ENCODE measurements at places on chromosomes 1 and 21. TPM values are rescaled to one million over a fixed set of nuclear protein-coding genes. Genes with fewer than 3 reads are reported as not detected.

Gene OR2T29
- total RNA-seq: not detected

Gene PRRX1
- total RNA-seq: 0.45 TPM

Gene DPYD
- total RNA-seq: 16.2 TPM

Gene ANKRD34A
- total RNA-seq: 2.6 TPM

Gene TSPAN2
- 6.7 TPM for total RNA-seq

Gene UBL4B
- not detected for total RNA-seq

Gene DMRTB1
- not detected for total RNA-seq

Gene FAM131C
- not detected for total RNA-seq

Gene THEMIS2
- 17.6 TPM for total RNA-seq

- no peak for DNase-seq
- no peak overlapping the region for H3K27ac ChIP-seq
- peaks cover 6% of the 10 kb centered on the region for H3K4me1 ChIP-seq
Observed at GRCh38 chr1:218377143-218377660, 32.1 kb downstream of the TGFB2 start.

GRCh38 chr1:16965486-16966067 lies 14.8 kb downstream of the MFAP2 start:
- peaks cover 39% of the 10 kb centered on the region for H3K36me3 ChIP-seq
- H3K27ac ChIP-seq: no peak overlapping the region
- no peak overlapping the region for H3K4me3 ChIP-seq
- H3K27me3 ChIP-seq: no peaks in the 10 kb centered on the region
- peaks cover 23% of the 10 kb centered on the region for H3K4me1 ChIP-seq

GRCh38 chr1:109598655-109599054 lies 20.8 kb downstream of the GNAT2 start:
- H3K27me3 ChIP-seq: no peaks in the 10 kb centered on the region
- no peaks in the 10 kb centered on the region for H3K36me3 ChIP-seq
- H3K4me3 ChIP-seq: no peak overlapping the region
- no peak overlapping the region for H3K27ac ChIP-seq

- H3K27ac ChIP-seq: no peak overlapping the region
- no peak for DNase-seq
- no peak overlapping the region for H3K4me3 ChIP-seq
- no peaks in the 10 kb centered on the region for H3K36me3 ChIP-seq
- H3K27me3 ChIP-seq: no peaks in the 10 kb centered on the region
- H3K4me1 ChIP-seq: no peaks in the 10 kb centered on the region
Observed at GRCh38 chr1:180593382-180593781, 34.6 kb downstream of the OVAAL start.

DNA sequence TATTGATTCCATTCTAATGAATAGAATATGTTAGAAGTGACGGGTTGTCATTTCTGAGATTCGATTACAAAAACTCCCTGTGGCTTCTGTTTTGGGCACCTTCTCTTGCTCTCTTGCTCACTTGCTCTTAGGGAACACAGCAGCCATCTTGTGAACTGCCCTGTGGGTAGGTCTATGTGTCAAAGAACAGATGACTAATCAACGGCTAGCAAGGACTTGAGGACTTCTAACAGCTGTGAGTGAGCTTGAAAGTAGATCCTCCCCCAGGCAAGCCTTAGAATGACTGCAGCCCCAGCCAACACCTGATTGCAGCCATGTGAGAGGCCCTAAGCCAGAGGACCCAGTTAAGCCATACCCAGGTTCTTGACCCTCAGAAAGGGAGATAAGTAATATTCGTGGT lies 49.3 kb downstream of the AZIN2 start:
- H3K27me3 ChIP-seq: no peaks in the 10 kb centered on the region
- H3K36me3 ChIP-seq: peaks cover 13% of the 10 kb centered on the region
- H3K27ac ChIP-seq: no peak overlapping the region
- H3K4me3 ChIP-seq: no peak overlapping the region

- H3K27me3 ChIP-seq: no peaks in the 10 kb centered on the region
- H3K4me3 ChIP-seq: no peak overlapping the region
- no peaks in the 10 kb centered on the region for H3K36me3 ChIP-seq
- no peaks in the 10 kb centered on the region for H3K4me1 ChIP-seq
Observed at GRCh38 chr1:78825561-78825960, 175.9 kb downstream of the IFI44 start.

DNA sequence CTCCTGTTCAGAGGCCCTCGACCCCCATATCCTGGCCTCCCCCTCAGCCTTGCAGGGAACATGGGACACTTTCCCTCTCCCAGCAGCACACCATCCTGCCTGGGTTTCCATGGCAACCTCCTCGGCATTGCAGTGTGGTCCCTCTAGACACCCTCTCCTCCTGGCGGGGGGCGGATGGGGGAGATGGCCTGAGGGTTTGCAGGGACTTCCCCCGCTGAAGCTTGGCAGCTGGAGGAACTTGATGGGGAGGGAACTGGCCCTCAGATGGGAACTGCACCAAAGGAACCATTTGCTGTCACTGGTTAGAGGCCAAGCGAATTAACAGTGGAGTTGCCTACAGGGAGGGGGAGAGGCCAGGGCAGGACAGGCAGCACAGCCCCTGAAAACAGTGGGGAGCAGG lies 28.7 kb downstream of the RIMS3 start:
- H3K27me3 ChIP-seq: no peaks in the 10 kb centered on the region
- no peaks in the 10 kb centered on the region for H3K36me3 ChIP-seq
- peaks cover 12% of the 10 kb centered on the region for H3K4me1 ChIP-seq

DNA sequence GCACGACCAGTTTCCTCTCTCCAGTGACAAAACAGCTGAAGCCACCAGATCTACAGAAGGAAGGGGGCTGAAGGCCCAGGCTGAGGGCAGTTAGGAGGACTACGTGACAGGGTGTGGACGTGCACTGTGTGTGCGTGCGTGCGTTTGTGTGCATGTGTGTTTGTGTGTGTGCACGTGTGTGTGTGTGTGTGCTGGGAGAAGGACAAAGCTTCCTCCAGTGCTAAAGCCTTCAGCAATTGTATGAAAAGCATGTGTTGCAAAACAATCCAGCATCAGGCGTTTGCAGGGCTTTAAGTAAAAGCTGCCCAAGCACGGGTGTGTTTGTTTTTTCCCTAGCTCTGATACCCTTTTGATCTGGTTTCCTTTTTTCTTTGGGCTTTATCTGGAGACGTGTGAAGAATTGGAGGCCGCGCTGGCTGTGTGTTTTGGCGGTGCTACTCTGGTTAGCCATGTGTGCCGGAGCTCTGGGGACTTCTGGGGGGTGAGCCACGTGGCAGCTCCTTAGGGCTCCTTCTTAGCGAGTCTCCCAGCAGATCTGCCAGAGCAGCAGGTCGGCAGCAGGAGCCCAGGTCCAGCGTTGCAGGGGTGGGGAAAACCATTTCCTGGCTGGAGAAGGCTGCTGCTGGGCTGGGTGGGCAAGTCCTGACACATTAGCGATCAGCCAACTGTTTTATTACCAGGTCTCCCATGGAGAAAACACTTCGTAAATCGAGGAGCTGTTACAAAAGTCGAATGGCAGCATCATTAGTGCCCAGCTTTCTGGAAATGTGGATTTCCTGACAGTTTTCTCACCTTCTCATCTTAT lies 73.4 kb downstream of the UCK2 start:
- H3K36me3 ChIP-seq: peaks cover 39% of the 10 kb centered on the region
- DNase-seq: peak; percentile 83
- peaks cover 42% of the 10 kb centered on the region for H3K4me1 ChIP-seq
- peak overlapping the region; percentile 67 for H3K27ac ChIP-seq
- H3K4me3 ChIP-seq: no peak overlapping the region
- no peaks in the 10 kb centered on the region for H3K27me3 ChIP-seq

GRCh38 chr1:247574664-247575063 lies 13.5 kb upstream of the OR2G2 start:
- H3K36me3 ChIP-seq: no peaks in the 10 kb centered on the region
- H3K27me3 ChIP-seq: no peaks in the 10 kb centered on the region
- no peak overlapping the region for H3K27ac ChIP-seq
- DNase-seq: no peak
- H3K4me1 ChIP-seq: no peaks in the 10 kb centered on the region

DNA sequence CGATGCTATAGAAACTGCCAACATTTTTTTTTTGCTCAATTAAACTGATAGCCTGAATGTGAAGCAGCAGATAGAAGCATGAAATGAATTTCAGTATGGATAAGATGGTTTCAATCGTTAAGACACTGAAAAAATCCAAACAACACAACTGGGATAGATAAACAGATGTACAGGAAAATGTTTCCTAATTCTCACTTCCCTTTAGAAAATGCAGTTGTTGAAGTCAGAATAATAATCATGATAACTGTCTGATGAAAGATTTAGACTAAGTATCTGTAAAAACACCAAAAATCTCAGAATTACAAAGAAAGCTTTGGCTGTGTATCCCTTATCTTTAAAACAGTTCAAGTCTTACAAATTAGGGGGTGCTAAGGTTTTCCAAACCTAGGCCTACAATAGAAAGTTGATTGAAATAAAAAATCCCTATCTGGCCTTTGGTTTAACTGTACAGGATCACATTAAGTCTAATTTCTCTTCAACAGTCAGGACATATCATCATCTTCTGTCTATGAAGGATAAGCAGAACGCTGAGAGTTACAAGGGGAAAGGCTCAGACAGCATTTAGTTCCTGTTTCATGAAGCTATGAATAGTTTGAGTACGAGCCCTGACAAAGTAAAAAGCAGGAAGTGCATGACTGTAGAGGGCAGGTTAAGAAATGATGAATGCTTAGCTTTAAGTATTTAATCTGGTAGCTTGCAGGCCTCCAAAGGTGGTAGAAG lies 203.2 kb downstream of the APP start:
- no peaks in the 10 kb centered on the region for H3K27me3 ChIP-seq
- H3K4me3 ChIP-seq: no peak overlapping the region
- peaks cover 24% of the 10 kb centered on the region for H3K36me3 ChIP-seq
- DNase-seq: no peak

- H3K27ac ChIP-seq: no peak overlapping the region
- no peaks in the 10 kb centered on the region for H3K4me1 ChIP-seq
Observed at GRCh38 chr21:32957545-32957944, 68.2 kb upstream of the OLIG2 start.

- no peak for DNase-seq
- H3K36me3 ChIP-seq: no peaks in the 10 kb centered on the region
Observed at GRCh38 chr1:98854137-98854536, 150.5 kb downstream of the PLPPR5 start.

GRCh38 chr1:115671176-115671934 lies 29.6 kb downstream of the VANGL1 start:
- H3K4me1 ChIP-seq: peaks cover 28% of the 10 kb centered on the region
- H3K36me3 ChIP-seq: peaks cover 13% of the 10 kb centered on the region
- no peak overlapping the region for H3K4me3 ChIP-seq
- H3K27me3 ChIP-seq: no peaks in the 10 kb centered on the region

DNA sequence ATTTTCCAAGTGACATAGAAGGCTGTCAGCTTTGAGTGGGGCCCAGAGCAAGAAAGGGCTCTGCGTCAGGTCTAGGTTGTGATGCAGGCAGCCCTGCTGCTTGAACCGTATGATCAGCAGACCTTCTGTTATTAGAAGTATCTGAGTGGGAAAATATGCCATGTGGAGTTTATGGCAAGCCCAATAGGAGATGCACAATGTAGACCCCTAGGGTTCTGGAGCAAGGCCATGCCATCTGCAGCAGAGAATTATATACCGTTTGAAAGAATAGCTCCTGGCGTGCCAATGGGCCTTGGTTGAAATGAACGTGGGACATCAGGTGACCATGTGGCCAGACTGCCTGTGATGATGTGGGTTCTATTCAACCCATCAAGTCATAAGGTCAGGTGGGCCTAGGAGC lies 44.1 kb upstream of the ZBTB18 start:
- no peak overlapping the region for H3K4me3 ChIP-seq
- H3K27me3 ChIP-seq: no peaks in the 10 kb centered on the region
- no peaks in the 10 kb centered on the region for H3K4me1 ChIP-seq
- H3K27ac ChIP-seq: no peak overlapping the region
- DNase-seq: no peak
- H3K36me3 ChIP-seq: no peaks in the 10 kb centered on the region

DNA sequence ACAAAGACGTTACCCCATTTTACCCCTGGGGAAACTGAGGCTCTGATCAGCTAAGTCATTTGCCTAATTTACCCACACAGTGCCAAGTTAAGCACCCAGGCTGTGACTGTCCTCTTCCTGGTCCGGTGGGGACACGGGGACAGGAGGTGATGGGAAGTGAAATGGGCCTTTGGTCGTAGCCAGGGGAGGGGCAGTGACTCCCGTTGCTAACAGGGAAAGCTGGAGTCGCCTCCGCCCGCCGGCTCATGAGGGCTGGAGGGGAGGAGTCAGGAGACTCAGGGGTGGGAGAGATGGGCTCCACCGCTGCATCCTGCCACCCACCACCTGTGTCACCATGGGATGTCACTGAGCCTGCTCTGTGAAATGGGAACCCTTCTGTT lies 139.3 kb downstream of the PGBD5 start:
- no peak overlapping the region for H3K27ac ChIP-seq
- H3K36me3 ChIP-seq: no peaks in the 10 kb centered on the region
- no peak overlapping the region for H3K4me3 ChIP-seq

DNA sequence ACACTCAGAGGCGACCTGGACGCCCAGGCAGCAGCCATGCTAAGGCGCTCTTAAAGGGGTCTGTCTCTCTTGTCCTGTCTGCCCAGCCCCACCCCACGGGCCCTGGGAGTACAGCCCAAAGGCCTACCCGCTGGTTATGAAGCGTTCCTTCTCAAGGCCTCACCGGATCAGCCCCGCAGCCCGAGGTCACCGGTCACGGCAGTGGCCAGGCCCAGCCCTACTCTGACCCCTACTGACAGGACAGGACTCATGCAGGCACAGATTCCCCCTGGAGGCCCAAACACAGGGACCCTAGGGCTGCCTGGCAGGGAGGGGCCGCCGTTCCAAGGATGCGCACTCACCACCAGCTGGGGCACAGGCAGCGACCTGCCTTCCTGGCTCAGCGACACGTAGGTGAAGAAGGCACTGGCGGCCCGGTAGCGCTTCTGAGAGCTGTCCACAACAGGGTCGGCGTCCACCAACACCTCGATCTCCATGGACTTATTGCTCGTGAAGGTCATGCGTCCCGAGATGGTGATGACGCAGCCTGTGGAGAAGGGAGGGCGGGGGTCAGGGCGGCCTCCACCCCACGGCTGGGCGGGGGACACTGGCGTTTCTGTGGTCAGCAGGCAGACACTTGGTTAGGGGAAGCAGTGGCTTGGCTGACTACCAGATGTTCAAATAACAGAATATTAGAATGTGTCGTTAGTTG lies 20.0 kb upstream of the GPR153 start:
- H3K27me3 ChIP-seq: no peaks in the 10 kb centered on the region
- H3K27ac ChIP-seq: no peak overlapping the region
- no peak overlapping the region for H3K4me3 ChIP-seq

DNA sequence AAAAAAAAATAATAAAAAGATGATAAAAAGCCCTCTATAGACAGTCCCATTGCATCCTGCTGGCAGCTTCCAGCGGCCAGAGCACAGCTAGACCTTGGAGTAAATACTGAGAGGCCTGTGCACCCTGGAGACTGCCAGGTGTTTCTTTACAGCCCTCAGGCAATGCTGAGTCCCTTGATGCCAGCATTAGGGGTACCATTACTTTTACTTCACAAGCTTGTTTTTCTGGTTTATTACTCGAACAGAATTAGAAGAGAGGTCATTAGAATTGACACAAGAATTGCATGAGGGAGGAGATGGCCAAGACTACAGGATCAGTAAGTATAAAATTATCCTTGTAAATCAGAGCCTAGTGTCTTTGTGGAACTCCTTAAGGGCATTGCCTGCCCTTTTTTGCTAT lies 43.6 kb downstream of the AKNAD1 start:
- DNase-seq: no peak
- H3K27me3 ChIP-seq: no peaks in the 10 kb centered on the region
- H3K36me3 ChIP-seq: peaks cover 25% of the 10 kb centered on the region

- H3K27ac ChIP-seq: no peak overlapping the region
- H3K4me1 ChIP-seq: peaks cover 6% of the 10 kb centered on the region
- H3K27me3 ChIP-seq: no peaks in the 10 kb centered on the region
- H3K36me3 ChIP-seq: no peaks in the 10 kb centered on the region
Observed at GRCh38 chr1:168623831-168624230, 47.4 kb downstream of the XCL1 start.
